ENCODE measurements at places on chromosomes 16 and 17. TPM values are rescaled to one million over a fixed set of nuclear protein-coding genes. Genes with fewer than 3 reads are reported as not detected.

The WFIKKN1 gene
- 0.17 TPM for total RNA-seq

The NKD1 gene
- total RNA-seq, result under 0.01 TPM

The ENPP7 gene
- total RNA-seq, result not detected

The SCGB1C2 gene
- not detected for total RNA-seq

The NOG gene
- total RNA-seq, result 0.99 TPM

The ZSWIM7 gene
- total RNA-seq, result 15.4 TPM

The CCT6B gene
- 1.2 TPM for total RNA-seq

The SLC9A5 gene
- total RNA-seq, result 1.0 TPM

The CHTF18 gene
- total RNA-seq, result 4.3 TPM

The SPATA32 gene
- not detected for total RNA-seq

The SOCS1 gene
- 21.1 TPM for total RNA-seq
